Right hindlimb (tissue), 1 donor: ENCODE measurements at places on chromosomes 11 and 22.

- no peak for DNase-seq
Observed at GRCh38 chr22:24046024-24046423, 34.9 kb downstream of the CABIN1 start.

DNA sequence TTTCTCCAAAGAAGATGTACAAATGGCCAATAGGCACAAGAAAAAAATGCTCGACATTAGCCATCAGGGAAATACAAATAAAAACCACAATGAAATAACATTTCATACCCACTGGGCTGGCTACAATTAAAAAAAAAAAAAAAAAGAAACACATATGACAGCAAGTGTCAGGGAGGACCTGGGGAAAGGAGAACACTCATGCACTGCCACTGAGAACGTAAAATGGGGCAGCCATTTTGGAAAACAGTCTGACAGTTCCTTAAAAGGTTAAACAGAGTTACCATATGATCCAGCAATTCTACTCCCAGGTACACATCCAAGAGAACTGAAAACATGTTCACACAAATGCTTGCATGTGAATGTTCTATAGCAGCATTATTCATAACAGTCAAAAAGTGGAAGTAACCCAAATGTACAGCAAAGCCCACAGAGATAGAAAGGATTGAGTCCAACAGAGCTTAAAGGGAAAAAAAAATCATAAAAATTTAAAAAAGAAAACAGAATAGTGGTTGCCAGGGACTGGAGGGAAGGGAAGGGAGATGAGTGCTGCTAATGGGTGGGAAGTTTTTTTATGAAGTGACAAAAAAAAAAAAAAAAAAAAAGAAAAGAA, 48.4 kb upstream of the CYP2D6 start:
- DNase-seq: no peak

DNA sequence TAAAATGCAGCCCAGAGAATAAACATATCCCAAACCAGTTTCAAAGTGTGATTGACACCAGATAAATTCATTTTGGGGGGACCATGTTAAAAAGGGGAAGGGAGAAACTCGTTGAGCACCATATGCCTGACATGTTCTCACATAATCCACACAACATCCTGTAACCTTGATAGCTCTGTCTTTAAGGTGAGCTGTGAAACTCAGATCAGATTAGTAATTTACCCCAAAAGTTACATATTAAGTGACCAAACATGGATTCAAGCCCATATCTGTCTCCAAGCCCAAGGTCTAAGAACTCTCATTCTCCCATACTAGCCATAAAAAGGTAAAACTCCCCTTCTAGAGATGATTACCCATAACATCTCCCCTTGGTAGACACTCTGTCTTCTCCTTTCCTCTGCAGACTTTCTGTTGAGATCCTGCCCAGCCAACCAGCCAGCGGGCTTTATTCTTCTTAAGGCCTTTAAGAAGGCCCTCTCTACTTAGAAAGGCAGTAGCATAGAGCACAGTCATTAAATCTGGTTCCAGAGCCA, 150.7 kb downstream of the CCDC34 start:
- no peak for DNase-seq

GRCh38 chr22:48153726-48154125, 1391.3 kb downstream of the TBC1D22A start:
- DNase-seq: no peak

- no peak for DNase-seq
Observed at GRCh38 chr11:102012946-102013345, 34.3 kb upstream of the CFAP300 start.

- no peak for DNase-seq
Observed at GRCh38 chr11:130034236-130034635, 31.6 kb upstream of the PRDM10 start.
